ENCODE measurements at places on chromosomes 4 and X.
A peak's percentile ranks its signal among the peaks of the same experiment; 100 is the strongest.

- DNase-seq, result no peak
These were observed 42.0 kb downstream of the CENPE start for GRCh38 chr4:103156106-103156505.

DNA sequence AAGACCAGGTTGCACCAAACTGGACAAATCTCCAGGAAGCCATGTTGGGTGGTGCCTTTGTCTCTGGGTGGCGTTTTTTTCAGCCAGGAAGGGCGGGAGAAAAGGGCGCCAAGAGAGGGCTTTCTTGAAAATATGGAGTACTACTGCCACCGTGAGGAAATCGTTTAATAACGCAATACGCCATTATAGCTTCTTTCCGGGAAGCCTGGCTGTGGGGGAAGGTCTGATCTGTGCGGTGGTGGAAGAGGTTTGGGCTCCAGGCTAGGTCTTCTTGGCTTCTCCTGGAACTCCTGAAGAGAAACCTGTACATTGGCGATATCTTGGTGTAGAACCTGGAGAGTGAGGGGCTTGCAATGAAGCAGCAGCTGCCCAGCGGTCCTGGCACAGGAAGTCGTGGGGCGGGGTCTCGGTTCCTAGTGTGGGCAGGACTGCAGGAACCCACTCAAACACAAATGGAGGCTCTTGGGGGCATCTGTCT, 202.7 kb downstream of the OR13H1 start:
- no peak for DNase-seq

DNA sequence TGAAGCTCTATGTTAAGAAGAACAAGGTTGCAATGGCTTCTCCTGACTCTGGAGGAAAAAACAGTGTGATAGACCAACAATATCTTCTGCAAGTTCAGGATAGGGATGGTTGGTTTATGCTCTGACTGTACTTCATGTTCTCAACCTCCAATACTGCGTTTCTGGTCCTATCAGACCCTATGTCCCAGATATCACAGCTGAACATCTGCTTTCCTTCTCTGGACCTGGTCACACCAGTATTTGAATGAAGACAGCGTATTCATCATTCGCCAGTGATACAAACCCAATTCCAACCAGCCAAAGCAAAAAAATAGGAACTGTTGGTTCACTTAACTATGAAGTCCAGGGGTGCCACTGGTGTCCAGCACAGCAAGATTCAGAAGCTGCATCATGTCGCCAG, 124.5 kb upstream of the KLF3 start:
- DNase-seq, result no peak

GRCh38 chr4:19224820-19225219, 1026.9 kb upstream of the SLIT2 start:
- DNase-seq, result peak; percentile 56

DNA sequence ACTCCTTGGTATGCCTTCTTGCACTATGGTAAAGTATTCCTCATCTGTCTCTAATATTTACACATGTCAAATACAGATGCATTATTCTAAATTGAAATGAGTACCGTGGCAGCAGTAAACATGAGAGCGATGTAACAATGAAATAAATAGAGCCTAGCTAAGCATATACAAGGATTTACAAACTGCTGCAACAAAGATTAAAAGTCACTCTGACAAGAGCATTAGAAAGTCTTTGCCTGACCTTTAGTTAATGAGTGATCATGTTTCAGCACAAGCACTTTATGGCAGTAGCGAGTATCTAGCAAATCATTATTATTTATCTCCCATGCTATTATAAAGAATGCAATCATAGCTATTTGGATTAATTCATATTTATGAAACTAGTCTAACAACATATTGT, 547.0 kb upstream of the NDST4 start:
- DNase-seq, result no peak

- no peak for DNase-seq
These were observed 152.0 kb upstream of the SFRP2 start for GRCh38 chr4:153940916-153941315.

DNA sequence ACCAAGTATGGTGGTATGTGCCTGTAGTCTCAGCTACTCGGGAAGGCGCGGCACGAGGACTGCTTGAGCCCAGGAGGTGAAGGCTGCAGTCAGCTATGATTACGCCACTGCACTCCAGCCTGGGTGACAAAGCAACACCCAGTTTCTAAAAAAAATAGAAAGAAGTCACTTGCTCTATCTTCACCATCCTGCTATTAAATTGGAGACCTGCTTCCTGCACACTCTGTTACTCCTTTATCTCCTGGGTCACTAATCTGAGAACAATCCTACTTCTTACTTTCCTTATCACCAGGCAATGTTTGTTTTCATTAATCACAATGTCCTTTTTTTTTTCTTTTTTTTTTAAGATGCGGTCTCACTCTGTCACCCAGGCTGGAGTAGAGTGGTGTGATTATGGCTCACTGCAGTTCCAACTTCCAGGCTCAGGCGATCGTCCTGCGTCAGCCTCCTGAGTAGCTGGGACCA, 16.2 kb downstream of the PRKX start:
- no peak for DNase-seq

GRCh38 chrX:20499763-20500162, 233.1 kb upstream of the RPS6KA3 start:
- DNase-seq, result no peak

GRCh38 chr4:169184686-169185085, 86.1 kb downstream of the SH3RF1 start:
- DNase-seq, result no peak

DNA sequence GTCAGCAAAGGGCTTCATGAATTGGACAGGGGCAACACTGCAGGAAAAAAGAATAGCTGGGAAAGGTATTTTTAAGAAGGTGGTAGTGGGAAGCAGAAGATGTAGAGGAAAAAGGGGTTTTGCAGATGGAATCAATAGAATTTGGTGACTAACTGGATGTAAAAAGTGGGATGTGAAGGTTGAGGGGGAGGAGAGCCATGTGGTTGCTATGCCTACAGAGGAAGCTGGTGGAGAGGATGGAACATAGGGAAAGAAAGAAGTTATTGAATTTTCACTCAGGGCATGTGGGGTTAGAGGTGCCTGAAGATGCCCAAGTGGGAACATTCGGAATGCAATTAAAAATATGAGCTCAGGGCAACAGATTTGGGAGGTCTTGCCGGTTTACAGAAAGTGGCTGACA, 33.0 kb downstream of the REELD1 start:
- no peak for DNase-seq

- DNase-seq, result no peak
These were observed 33.7 kb downstream of the DHRSX start for GRCh38 chrX:2466876-2467656.

DNA sequence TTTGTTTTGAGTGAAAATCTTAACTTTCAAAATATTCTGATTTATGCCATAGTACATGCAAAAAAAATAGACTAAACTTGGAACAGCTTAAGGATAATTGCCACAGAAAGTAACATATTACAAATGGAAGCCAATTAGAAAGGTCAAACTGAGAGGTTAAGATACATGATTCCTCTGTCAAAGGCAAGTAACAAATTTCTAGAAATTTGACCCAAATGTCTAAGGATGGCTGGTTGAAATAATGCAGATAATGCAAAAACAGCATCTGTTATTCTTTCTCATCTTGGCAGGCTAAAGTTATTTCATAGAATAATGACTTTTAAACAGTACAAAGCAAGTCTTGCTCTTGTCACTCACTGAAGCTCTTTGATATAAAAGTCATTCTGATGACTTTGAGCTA, 10.5 kb downstream of the FGF5 start:
- no peak for DNase-seq

DNA sequence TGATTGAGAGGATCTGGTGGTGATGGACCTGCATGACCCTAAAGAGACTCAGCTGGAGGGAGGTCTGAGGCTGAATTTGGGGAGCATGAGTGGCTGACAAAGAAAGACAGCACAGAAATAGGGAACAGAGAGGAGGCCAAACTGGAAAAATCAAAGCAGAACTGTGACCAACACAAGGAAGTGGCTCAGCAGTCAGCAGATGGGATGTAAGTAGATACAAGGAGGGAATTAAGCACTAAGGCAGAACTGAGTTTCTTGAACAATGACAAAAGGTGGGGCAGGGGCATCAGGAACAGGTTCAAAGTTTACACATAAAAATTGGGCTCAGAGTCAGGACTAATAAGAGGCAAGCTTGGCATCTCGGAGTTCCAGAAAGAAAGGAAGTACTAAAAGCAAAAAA, 144.3 kb upstream of the KLF3 start:
- DNase-seq, result no peak

- DNase-seq, result no peak
These were observed 84.3 kb downstream of the PDLIM5 start for GRCh38 chr4:94536049-94536448.

DNA sequence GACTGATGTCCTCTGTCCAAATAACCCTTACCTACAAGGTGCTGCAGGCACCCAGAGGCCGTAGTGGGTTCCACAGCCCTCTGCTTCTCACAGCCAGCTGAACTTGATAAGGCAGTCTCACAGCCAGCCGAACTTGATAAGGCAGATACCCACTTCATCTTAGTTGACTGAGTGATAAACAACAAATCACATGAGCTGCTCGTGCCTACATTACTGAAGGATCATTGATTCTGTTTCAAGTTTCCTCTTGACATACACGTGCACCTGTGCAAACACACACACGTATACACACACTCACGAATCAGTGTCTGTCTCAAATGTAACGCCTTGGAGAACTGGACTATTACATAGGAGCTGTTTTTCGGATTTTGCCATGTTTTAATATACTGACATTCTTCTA, 276.3 kb downstream of the DCTD start:
- no peak for DNase-seq

DNA sequence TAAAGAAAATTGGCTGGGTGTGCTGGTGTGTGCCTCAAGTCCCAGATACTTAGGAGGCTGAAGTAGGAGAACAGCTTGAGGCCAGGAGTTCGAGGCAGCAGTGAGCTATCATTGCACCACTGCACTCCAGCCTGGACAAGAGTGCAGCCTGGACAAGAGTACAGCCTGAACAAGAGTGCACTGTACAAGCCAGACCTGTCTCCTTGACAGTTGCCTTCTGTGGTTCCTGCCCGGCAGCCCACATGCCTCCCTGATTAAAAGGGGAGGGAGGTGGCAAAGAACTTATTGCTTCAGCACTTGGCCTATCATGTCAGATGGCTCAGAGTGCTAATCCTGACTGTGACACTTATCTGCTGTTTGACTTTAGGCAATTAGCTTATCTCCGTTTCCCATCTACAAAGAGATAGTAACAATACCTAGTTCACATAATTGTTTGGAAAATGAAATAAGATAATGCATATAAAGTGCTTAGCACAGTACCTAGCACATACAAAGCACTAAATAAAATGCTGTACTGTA, 249.1 kb downstream of the DCLK2 start:
- DNase-seq, result no peak

DNA sequence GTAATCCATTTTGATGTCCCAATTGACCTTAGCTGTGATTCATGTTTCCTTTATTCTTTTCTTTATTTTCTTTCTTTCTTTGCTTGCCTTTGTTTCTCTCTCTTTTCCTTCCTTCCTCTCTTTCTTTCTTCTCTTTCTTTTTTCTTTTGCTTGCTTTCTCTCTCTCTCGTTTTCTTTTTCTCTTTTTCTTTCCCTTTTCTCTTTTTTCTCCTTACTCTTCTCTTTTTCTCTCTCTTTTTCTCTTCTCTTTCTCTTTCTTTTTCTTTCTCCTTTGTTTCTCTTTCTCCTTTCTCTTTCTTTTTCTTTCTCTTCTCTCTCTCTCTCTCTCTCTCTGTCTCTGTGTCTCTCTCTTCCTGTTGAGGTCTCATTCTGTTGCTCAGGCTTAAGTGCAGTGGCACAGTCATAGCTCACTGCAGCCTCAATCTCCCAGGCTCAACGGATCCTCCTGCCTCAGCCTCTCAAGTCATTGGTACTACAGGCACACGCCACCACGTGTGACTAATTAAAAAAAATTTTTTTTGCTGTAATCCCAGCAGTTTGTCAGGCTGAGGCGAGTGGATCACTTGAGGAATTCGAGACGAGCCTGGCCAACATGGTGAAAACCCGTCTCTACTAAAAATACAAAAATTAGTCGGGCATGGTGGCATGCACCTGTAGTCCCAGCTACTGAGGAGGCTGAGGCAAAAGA, 8.0 kb upstream of the DHRSX start:
- DNase-seq, result no peak

- DNase-seq, result no peak
These were observed 14.6 kb downstream of the HDX start for GRCh38 chrX:84487365-84488353.

DNA sequence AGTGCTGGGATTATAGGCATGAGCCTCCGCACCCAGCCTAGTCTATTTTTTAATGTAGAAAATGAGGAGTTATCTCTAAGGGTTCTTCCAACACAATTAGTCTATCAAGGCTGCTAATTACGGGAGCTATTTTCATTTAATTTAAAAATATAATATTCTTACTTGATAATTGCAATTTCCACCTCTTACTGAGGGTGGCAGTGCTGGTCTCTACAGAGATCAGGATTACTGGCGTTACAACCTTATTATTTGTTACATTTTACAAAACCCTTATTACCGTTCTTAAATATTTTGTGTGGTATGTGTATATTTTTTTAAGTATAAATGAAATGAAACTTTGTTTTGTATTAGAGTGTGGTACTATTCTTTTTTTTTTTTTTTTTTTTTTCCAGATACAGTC, 17.6 kb upstream of the GK start:
- peak; percentile 49 for DNase-seq

DNA sequence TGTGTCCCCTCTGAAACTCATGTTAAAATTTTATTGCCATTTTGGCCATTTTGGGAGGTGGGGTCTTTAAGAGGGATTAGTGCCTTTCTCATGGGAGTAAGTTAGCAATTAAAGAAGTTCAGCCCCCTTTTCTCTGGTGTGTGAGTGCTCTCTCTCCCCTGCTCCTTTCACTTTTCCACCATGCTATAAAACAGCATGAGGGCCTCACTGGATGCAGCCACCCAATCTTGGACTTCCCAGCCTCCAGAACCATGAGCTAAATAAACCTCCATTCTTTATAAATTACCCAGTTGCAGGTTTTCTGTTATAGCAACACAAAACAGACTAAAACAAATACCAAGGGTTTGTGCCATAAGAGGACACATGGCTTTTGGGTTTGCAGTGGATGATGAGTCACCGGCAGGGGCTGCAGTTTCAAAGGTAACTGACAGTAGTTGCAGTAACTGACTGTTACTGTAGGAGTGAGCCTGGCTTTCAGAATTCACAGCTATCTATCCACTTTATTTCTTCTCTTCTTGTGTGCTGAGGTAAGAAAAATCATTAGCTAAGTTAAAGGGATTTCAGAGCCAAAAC, 121.5 kb downstream of the PPEF1 start:
- peak; percentile 9 for DNase-seq
